ENCODE measurements at places on chromosomes 2 and 18.

DNA sequence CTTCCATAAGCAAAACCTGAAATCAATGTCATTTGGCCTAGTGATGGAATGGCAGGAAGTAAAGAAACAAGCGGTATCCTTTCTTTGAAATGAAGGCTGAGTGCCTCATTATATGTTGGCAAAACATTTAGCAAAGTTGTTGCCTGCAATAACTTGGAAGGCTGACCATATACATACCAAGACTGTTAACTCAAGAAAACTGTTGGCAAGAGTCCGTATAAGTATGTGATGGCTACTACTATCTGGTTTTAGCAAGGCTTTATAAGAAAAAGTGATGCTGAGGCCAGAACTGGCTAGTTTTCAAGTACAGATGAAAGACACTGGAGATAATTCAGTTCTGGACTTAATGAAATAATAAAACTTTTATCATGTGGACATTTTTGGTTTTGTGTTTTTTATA lies 356.2 kb downstream of the ZNF521 start:
- DNase-seq, result no peak

DNA sequence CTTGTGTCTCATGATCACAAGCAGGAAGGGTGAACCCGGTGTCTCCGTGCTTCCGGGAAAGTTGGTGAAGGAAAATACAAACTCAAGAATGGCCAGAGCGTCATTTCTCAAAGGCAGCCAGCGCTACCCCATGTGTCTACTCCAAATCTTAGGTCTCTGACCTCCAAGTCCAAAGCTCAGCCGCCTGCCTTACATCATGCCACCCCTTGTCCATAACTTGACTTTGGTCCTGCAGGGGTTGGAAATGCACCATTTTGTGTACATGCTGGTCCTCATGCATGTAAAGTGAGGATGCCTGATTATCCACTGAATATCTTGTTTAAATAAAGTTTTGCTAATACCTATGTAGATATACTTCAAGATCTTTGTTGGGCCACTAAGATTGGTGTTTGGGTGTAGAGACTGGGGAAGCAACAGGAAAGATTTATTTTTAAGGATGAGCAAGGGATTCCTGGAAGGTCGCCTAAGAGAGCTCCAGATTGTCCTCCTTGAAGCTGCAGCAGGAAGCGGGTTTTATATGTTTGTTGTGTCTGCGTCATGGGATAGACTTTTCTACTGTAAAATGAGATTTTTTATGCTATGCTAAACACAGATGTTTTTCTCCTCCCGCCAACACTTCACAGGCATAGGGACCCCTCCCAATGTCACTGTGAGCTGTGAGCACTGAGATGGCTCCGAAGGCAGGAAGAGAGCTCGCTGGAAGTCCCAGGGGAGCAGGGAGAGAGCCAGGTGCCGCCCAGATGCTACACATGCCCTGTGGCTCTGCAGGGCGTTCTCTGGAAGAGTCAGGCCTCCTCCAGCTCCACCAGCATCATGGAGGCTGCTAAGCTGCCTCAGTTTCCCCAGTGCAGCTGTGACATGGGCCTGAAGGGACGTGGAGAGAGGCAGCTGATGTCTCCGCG lies 176.2 kb upstream of the HDAC4 start:
- no peak for DNase-seq

DNA sequence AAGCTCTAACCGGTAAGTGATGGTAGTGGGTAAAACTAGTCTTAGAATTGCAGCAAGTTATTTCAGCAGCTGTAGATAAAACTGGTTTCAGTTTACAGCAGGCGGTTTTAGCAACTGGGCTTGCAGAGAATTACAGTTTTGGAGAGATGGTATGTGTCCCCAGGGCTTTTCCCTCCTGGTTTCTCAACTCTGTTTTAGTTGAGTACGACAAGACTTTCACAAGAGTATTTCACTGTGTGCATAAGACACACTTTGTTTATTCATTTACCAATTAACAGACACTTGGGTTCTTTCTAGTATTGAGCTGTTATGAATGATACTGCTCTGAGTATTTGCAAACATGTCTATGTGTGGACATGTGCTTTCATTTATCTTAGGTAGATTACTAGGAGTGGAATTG lies 65.6 kb upstream of the RFX8 start:
- DNase-seq, result peak; percentile 22

- DNase-seq, result peak; percentile 8
Observed at GRCh38 chr18:43571078-43571689, 293.9 kb upstream of the SYT4 start.

DNA sequence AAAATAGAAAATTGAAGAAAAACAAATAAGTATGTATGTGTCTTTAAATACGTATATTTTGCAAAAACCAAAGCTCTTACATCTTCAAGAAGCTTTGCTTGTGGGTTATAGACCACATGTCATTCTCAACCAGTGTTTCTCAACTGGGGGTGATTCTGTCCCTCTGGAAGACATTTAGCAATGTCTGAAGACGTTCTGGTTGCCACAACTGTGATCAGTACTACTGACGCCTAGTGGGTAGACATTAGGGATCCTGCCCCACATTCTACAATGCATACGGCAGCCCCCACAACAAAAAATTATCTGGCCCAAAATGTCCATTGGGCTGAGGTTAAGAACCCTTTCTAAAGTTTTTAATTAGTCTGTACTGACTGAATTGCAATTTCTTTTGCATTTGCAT lies 48.4 kb downstream of the UNC50 start:
- no peak for DNase-seq

GRCh38 chr18:73531601-73532000 lies 616.0 kb downstream of the FBXO15 start:
- no peak for DNase-seq

- DNase-seq, result peak; percentile 10
Observed at GRCh38 chr18:44579028-44579702, 101.5 kb upstream of the SETBP1 start.

DNA sequence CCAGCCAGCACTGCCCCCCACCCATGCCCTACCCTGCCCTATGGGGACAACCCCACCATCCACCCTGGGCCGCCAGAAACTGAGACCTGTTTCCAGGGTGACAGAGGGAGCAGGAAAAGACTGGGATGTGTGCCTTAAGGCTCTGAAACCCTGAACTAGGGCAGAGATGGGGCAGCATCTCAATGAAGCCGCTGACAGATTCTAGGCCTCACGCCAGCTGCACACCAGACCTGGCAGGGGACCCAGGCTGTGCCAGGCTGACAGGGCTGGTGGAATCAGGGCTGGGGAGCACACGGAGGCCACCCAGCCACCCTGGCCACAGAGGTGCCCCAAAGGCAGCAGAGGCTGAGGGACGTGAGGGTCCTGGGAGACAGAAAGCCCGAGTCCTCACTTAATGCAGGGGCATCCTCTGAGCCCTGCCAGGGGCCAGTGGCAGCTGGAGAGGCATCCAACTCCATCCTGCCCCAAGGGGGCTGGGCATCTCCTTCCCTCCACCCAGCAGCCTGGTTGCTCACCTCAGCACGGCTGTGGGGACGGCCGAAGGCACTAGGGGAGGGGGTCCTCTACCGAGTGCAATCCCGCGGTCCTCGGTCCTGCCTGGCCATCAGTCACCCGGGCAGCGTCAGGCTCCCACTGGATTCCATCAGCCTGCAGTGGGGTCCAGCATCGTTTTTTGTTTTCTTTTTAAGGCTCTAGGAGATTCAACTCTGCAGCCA lies 169.2 kb downstream of the ZFP36L2 start:
- no peak for DNase-seq

DNA sequence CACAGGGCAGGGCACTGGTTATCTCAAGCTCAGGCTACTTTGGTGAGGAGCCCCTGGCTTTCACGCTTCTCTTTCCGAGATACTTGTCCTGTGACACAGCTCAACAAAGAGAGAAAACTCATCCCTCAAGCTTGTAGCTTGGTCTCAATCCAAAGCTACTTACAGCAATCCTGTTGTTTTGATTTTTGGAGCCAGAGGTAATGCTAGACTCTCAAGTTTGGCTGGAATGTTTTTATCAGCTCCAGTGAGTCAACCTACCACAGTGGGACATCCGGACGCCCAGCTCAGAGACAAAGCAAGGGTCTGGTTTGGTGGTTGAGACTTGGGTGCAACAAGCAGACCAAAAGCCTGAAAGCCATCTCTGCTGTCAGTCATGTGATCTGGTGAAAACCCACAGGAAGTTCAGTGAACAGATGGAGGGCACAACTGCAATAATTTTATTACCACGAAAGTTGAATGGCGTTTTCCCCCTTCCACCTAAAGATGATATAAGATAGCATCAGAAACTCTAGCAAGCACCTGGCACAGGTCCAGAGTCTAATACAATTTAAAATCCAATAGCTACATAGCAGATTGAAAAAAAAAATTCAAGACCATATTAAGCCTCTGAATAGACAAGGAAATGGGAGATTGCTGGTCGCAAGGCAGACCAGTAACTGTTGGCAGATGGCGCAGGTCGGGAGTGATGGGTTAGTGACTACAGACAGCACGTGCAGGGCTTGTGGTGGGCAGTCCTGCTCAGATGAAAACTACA lies 102.3 kb upstream of the SMAD7 start:
- DNase-seq, result peak; percentile 74

DNA sequence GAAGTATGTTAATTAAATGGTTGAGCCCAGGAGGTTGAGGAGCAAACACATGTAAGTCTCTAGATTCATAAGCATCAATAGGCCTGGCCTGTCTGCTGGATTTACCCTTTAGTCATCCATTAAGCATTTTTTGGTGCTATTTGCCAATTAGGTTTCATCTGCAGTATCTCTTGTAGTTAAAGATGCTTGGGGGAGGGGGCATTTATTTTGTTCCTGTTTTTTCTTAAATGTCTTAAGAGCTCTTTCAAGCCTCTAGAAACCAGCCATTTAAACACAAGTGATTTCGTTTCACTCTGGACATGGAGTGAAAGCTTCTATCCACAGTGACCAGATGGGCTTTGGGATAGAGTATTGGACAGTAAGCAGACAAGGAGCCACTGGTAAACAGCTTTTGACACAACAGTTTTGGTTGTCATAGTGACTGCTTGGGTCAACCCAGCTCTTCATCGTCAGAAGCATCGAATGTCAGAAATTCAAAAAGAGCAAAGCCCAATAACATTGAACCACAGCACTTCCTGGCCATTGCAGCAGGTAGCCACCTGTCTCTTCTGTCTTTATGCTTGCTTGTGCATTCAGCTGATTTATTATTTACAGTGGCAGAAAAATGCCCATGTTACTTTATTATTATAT lies 4.9 kb downstream of the QPCT start:
- DNase-seq, result no peak

GRCh38 chr2:204483608-204484081 lies 61.6 kb upstream of the PARD3B start:
- no peak for DNase-seq

DNA sequence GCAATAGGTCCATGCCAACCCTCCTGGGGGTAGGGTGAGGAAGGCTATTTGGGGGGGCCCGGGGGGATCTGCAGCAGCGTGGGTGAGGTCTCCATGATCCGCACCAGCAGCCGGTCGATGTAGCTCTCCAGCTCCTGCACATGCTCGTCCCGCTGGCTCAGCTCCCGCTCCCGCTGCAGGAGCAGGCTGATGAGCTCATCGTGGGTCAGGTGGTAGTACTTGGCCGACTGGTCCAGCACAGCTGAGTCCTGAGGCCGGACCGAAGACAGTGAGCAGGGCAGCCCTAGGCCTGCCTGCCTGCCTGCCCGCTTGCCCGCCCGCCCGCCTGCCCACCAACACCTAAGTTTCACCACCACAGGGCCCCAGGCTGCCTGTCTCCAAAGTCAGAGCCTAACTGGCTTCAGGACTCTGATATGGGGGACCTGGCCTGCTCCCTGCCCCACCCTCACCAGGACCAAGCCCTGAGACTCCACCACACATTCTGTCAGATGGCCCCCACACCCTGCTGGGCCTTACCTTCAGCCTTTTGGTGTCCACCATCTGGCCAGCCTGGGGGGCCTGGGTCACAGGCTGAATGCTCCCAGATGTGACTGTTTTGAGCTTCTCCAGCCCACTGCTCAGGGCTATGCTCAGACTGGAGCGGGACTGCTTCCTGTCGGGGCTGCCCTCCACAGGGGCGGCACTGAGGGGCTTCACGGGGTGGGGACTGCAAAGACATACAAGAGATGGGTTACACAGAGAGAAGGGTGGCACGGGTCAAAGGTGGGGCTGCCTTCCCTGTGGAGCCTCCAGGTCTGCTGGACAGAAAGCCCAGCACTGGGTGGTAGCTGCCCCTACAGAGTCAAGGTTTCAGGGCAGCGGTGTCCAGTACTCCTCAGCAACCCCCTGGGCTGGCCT lies 4.2 kb upstream of the SFXN5 start:
- DNase-seq, result no peak

DNA sequence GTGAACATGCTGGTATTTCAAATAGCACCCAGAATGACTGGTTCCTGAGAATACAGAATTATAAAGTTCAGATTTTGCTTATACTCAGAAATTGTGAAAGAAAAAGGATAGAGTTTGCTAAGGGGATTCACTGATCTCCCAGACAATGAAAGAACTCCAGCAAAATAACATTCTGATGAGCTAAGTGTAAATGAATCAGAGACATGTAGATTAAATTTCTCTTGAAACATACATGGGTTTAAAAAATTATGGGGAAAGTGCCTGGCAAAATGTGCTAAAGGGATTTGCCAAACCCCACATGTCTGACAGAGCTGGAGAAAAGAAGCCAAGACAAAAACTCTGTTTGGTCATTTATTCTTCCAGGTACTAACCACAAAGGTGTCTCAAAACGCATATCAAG lies 116.3 kb downstream of the FTCDNL1 start:
- DNase-seq, result no peak

GRCh38 chr2:59025157-59025757 lies 784.1 kb upstream of the FANCL start:
- DNase-seq, result no peak

DNA sequence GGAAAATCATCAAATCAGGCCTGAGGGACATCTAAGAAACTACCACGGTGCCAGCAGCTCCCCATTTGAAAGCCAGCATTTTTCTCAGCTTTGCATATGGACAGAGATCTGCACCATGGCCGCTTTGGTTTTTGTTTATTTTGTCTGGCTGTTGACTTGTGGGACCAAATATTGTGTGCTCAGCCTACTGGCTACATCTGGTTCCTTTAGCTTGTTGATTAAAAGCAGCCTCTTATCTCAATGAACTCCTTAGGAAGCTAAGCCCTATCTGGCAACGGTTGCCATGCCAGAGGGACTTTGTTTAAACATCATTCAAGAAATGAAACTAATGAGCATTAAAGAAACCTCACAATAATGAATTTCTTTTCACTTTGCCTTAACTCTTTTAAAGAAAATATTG lies 32.4 kb upstream of the CCDC150 start:
- no peak for DNase-seq

- DNase-seq, result no peak
Observed at GRCh38 chr2:211328126-211328525, 771.7 kb downstream of the CPS1 start.

- no peak for DNase-seq
Observed at GRCh38 chr2:107697385-107697784, 129.3 kb upstream of the RGPD4 start.

DNA sequence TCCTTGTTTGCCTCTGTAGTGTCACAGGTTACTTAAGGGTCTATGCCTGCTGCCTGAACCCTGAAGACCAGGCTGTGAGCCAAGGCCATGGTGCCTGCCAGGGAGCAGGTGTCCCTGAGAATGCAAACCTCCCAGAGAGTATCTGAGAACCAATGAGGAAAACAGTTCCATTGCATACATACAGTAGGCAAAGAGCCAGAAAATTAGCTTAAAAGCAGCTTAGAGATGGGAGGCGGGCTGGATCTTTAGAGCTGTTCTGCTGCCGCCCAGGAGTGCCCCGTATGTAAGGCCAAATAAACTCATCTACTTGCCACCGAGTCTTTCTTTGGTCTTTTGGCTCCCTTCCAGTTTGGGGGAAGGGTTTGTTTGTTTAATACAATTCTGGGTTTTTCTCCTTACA lies 327.9 kb downstream of the CLIP4 start:
- no peak for DNase-seq

Measured in amniotic stem cell (primary cell).